Suppressor macrophage treated with lipopolysaccharide for 1 hour (primary cell): ENCODE measurements at places on chromosomes 3 and 15.

DNA sequence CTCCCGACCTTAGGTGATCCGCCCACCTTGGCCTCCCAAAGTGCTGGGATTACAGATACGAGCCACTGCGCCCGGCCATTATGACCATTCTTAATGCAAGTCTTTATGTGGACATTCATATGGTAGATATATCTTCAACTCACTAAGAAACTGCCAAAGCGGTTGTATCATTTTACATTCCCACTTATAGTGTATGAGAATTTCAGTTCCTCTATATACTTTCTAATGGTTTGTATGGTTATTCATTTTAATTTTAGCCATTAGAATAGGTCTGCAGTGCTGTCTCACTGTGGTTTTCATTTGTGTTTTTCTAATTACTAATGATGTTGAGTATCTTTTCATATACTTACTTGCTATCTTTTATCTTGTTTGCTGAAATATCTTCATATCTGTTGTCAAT is 32.5 kb downstream of the TCF12 start:
- no peak for DNase-seq

- no peak for DNase-seq
These were observed 109.1 kb downstream of the CHSY1 start for GRCh38 chr15:101142711-101143110.

DNA sequence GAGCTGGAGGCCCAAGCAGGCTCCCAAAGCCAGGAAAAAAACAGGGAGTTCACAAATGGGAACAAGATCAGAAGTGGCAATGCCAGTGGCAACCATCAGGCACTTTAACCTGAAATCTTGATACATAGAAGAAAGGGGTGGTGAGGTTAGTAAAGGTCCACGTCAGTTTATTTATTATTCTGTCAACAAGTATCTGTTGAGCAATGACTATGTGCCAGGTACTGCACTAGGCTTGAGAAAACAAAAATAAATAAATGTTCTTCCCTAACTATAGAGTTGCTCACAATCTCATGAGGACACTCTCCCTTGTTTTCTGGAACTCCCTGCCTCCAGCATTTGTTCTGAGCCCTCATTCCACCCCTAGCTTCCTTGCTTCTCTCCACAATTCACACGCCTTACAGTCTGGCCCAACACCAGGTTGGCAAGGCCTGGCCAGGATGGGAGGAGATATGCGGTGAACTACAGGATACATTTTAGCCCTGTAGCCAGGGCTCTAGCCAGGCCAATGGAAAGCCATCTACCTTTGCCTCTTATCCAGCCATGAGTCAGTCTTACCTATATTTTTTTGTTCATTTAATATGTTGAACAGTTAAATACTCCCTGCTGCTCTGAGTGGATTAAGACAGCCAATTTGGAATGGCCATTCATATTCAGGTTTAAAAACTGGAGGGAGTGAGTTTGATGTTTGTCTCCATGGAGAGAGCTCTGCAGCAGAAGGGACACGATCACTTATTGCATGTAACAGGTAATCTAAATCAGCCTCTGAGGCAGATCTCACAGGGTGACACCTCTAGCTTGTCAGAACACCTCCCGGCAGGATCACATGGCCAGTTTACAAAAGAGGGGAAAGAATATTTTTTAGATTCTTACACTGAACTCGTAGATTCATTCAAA is 161.9 kb upstream of the ATP11B start:
- no peak for DNase-seq

GRCh38 chr3:194270627-194271459 is 80.3 kb downstream of the CPN2 start:
- no peak for DNase-seq

GRCh38 chr15:74319596-74320351 is 47.7 kb downstream of the CYP11A1 start:
- no peak for DNase-seq

DNA sequence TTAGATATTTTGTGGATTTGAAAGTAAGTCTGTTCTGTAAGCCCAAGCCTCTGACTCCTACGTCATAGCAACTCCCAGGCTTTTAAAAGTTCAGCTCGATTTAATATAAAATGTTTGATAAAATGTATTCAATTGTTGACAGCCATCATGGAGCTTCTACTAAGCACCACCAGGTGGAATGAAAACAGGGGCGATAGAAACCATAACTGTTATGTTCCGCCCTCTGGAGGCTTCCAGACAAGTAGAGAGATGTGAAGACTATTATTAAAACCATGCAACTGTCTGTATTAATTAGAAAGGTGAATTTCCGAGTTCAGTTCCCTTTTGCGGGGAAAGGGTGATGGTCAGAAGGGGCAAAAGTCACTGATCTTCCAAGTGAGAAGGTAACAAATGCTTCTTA is 292.2 kb downstream of the NR2F2 start:
- no peak for DNase-seq

- no peak for DNase-seq
These were observed 45.9 kb downstream of the IL5RA start for GRCh38 chr3:3064297-3064696.

- peak; percentile 37 for DNase-seq
These were observed 196.1 kb downstream of the ZNF621 start for GRCh38 chr3:40720863-40721262.

GRCh38 chr3:105032541-105032940 is 334.2 kb upstream of the ALCAM start:
- DNase-seq = no peak

DNA sequence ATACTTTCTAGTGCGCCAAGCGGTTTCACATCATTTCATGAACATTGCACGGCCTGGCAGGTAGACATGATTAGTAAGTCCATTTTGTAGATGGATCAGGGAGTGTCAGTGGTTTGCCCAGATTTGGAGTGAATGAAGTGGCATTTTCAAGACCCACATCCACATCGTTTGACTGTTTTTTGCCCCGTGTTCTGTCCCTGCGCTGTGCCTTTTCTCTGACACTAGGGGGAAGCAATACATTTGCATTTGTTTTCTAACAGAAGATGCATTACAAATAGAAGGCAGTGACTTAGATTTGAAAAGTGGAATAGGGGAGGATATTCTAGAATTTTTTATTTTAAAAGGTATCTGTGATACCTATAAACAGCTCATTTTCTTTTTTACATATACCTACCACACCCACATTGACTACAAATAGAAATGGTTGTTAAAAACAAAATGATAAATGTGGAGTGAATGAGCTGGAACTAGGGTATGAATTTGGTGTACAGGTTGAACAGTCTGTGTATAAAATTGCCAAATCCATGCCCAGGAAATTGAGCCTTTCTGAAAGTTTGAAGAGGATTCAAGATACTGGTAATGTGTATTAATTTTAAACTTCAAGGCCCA is 98.0 kb downstream of the USP13 start:
- peak; percentile 50 for DNase-seq
